Left renal pelvis (tissue), 4 donors: ENCODE measurements at places on chromosomes 5 and 9.

GRCh38 chr5:106530150-106530549 is 1140.6 kb downstream of the EFNA5 start:
- DNase-seq = no peak

- DNase-seq = no peak
Measured at GRCh38 chr5:99004960-99005359, 76.2 kb upstream of the CHD1 start.

GRCh38 chr5:59519338-59519737 is 374.2 kb downstream of the PDE4D start:
- no peak for DNase-seq

DNA sequence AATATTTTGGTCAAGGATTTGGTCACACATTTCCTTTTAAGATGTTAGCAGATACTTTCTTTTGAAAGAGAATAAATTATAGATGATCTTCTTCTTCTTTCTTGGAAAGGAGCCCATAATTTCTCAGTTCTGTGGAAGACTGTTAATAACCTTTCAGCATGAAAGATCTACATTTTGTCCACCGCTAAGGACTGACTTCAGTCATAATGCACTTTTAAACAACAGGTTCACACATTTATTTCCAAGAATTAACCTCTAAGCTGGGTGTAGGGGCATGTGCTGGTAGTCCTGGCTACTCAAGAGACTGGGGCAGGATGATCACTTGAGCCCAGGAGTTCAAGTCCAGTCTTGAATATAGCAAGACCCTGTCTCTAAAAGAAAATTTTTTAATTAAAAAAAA is 93.0 kb downstream of the PRKACG start:
- DNase-seq = no peak

GRCh38 chr5:141441571-141442170 is 11.4 kb downstream of the PCDHGA12 start:
- no peak for DNase-seq

- DNase-seq = no peak
Measured at GRCh38 chr5:10622810-10623209, 58.9 kb downstream of the ANKRD33B start.

DNA sequence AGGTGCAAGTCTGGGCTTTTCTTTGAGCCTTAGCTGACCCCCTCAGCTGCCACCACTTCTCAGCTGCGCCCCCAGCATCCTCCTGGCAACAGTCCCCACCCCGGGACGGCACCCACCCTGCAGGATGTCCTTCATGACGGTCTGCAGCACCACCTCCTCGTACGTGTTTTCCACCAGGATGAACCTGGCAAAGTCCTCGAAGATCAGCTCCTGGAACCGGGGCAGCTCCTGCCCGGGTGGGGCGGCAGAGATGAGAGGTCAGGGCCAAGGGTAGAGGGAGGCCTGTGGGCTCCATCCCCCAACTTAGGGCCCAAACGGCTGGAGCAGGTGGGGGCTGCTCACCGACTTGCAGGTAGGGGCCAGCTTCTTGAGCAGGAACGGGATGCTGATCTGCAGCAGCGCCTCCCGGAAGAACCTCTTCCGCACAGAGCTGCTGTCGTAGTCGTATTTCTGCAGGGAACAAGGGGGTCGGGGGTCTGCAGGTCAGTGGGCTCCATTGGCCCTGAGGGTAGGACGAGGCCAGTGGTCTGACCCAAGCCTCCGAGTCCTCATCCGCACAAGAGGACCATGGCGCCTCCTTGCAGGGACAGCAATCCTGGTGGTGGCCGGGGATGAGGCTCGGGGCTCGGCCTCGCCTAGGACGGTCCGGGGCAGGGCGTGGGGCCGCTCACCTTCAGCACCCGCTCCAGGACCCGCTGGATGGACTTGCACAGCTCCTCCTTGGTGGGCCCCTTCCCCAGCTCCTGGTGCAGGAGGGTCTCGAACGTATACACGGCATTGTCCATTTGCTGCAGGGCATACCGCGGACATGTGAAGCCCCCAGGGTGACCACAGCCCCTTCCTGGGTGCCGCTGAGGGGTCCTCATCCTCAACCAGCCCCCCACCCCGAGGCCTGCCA is 56.7 kb downstream of the LRSAM1 start:
- no peak for DNase-seq

- DNase-seq = no peak
Measured at GRCh38 chr9:134491196-134491835, 150.3 kb upstream of the COL5A1 start.

DNA sequence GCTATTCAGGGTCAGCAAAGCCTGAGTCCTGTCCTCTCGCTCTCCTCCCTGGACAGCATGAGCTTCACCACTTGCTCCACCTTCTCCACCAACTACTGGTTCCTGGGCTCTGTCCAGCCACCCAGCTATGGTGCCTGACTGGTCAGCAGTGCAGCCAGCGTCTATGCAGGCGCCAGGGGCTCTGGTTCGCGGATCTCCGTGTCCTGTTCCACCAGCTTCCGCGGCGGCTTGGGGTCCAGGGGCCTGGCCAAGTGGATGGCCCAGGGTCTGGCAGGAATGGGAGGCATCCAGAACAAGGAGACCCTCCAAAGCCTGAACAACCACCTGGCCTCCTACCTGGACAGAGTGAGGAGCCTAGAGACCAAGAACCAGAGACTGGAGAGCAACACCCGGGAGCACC is 8.6 kb downstream of the NIPBL start:
- DNase-seq = no peak

- no peak for DNase-seq
Measured at GRCh38 chr5:45454114-45454513, 242.1 kb downstream of the HCN1 start.

GRCh38 chr9:113247640-113248039 is 26.3 kb downstream of the SLC31A1 start:
- DNase-seq = no peak
